ENCODE measurements at places on chromosomes 5 and 9. TPM values are rescaled to one million over a fixed set of nuclear protein-coding genes. Genes with fewer than 3 reads are reported as not detected.

The PCDHB9 gene
- 2.1 TPM for total RNA-seq

The BARHL1 gene
- total RNA-seq = not detected

The SHISAL2B gene
- total RNA-seq = not detected

- no peak for DNase-seq
Observed at GRCh38 chr5:81450940-81451339, 57.0 kb upstream of the ACOT12 start.

DNA sequence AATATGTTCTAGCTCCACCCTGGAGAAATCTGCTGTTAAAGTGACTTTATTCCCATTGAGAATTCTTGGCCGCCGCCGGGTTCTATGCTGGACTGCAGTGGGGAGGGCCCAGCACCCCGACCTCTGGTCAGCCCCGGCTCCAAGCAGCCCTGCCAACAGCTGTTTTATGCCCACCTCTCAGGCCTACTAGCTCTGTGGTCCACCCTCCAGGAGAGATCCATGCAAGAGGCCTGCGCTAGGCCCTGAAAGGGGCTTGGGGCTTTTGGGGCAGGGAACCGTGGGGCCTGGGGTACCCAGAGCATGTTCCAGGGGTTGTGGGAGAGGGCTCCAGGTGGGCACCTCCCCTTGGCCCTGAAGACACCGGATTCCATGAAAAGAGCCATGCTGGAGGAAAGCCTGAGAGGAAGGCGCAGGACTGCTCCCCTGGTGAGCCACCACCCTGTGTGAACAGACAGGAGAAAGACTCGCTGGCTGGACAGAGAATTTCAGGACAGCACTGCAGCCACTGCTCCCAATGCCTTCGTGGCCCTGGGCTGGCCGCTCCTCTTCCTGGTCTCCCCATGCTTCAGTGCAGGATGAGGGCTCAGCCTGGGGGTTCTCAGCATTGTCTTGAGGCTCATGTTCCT lies 44.6 kb upstream of the RUFY1 start:
- DNase-seq = no peak

DNA sequence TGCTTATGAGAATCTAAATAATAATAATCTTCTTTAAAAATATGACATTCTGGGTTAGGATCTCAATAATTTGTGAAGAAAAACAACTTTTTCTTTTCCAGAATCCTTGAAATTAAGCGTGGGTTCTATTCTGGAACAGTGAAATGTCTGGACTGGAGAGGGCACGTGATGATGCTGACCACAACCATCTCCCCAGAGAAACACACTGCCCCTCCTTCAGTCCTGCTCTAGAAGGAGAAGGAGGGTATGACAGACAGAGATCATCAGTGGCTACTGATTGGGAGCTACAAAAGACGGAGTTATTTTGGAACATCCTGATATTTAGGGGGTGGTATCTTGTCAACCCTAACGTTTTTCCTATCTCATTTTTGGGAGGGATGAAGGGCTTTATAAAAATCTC lies 40.2 kb downstream of the MEF2C start:
- no peak for DNase-seq

DNA sequence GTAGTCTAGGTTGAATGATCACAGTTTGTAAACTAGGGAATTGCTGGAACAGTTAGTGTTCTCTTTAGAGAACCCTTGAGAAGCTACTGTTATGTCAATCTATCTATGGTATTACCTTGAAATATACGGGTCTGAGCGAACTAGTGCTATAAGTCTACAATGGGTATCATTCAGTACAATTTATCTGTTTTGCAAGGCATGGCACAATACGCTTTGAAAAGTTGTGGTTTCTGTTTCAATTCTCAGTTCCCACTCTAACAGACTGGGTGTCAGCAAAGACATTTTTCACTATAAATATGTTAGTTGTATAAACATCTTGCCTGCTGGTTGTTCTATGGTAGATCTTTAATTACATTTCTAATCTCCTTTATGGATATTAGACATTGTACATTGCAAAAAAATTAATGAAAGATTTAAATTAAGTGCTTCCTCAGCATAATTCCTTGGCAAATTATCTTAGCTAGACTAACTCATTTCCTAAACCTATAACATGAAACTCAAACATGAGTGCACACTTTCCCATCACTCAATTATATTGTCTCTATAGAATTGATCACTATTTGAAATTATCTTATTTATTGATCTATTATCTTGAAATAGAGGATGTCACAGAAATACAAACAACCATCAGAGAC lies 24.9 kb upstream of the SLCO6A1 start:
- DNase-seq = no peak

- no peak for DNase-seq
Observed at GRCh38 chr5:52682492-52682891, 105.2 kb upstream of the ITGA1 start.

Measured in sigmoid colon (tissue), 7 donors.